ENCODE measurements at places on chromosomes 6 and 20.

DNA sequence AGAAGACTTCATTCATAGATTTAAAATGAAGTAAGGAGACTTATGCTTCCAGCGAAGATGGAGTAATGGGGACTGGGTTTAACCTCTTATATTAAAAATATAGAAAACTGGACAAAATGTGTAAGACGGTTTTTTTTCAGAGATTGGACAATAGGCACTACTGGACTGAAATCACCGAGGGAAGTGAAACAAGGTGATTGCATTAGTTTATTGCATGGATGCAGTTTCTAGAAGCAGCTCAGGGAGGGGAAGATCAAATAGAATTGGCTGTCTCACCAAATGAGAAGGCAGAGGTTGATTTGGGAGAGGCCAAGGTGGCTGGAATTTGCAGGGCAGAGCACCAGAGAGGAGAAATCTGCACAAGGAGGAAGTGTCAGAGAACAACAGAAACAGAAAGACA lies 162.6 kb downstream of the DNAH8 start:
- no peak for DNase-seq

GRCh38 chr6:76774781-76775384 lies 688.4 kb downstream of the HTR1B start:
- no peak for DNase-seq

DNA sequence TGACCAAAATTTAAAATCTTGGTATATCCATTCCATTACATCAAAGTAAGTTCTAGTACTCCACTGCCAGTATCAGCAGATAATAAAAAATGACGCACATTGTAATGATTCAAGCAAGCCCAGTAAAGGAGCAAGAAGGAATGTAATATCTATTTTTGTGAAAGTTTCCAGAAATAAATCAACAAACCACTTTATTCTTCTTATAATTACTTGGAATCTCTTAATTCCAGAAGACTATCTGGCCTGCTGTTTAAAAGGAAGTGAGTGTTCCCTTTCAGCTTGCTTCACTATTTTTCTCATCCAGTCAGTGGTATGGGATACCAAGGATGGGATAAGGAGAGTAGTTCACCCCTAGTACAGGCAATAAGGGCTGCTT lies 42.2 kb upstream of the DSE start:
- DNase-seq: no peak

DNA sequence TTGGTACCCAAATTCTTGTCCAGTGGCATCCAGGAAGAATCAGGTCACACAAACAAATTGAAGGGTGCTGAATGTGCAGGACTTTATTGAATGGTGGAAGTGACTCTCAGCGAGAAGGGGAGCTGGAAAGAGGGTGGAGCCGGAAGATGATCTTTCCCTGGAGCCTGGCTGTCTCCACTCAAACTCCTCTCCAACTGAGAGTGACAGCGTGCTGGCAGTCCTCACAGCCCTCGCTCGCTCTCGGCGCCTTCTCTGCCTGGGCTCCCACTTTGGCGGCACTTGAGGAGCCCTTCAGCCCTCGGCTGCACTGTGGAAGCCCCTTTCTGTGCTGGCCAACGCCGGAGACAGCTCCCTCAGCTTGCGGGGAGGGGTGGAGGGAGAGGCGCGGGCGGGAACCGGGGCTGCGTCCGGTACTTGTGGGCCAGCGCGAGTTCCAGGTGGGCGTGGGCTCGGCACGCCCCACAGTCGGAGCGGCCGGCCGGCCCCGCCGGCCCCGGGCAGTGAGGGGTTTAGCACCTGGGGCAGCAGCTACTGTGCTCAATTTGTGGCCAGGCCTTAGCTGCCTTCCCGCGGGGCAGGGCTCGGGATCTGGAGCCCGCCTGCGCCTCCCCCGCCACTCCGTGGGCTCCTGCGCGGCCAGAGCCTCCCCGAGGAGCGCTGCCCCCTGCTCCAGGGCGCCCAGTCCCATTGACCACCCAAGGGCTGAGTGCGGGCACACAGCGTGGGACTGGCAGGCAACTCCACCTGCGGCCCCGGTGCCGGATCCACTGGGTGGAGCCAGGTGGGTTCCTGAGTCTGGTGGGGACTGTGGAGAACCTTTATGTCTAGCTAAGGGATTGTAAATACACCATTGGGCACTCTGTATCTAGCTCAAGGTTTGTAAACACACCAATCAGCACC lies 26.7 kb upstream of the MBOAT1 start:
- DNase-seq: no peak

Data from left renal cortex interstitium (tissue), 4 donors.